Cortex of kidney (tissue), 1 donor: ENCODE measurements at places on chromosomes 16 and 17.

- no peak for DNase-seq
Observed at GRCh38 chr17:13415871-13416416, 185.8 kb downstream of the HS3ST3A1 start.

DNA sequence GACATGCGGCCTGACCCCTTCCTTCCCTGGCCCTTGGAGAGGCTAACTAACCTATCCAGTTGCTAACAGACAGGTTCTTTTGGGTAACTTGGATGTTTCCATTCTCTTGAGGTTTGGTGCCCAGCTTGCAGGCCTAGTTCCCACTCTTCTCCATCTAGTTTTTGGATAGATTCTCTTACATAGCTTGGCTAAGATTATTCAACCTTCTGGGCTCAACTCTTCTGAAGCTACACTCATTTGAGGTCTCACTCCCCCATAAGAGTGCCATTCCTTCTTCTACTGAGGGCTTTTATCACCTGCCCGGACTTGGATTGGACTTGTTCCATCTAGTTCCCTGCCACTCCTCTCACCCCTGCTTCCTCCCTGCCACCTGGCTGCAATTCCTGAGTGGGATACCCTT, 44.1 kb upstream of the MARCHF10 start:
- DNase-seq: no peak

GRCh38 chr17:48624544-48625494, 1.3 kb downstream of the HOXB9 start:
- DNase-seq: no peak

DNA sequence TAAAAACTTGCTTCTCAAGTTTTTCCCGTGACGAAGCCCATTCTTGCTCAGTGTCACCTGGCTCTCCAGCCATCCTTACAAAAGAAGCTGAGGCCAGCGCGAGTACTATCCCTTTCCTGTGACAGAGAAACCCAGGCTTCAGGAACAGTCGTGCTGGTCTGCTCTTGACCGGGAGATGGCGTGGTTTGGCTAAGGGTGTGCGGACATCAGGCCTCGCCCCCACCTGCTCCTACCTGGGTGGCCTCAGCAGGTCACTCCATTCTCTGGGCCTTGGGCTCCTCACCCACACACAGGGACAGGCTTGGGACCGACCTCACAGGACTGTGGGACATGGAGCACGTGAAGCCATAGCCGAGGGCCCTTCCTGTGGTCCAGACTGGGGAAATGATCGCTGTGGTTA, 75.2 kb upstream of the CIBAR2 start:
- DNase-seq: no peak

DNA sequence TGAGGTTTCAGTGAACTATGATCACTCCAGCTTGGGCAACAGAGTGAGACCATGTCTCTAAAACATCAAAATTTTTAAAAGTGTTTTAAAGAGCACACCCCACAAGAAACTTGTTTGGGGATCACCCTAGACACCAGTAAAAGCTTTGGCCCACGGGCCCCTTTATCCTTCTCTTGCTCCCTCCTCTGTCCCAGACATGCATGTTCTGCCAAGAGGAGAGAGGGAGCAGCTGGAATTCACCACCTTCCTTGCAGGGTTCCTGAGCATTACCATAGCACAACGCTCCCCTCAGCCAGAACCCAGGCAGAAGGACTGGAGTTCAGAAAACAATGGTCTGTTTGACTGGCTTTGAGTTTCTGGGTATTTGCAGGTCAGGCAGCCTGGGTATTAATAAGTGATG, 214.3 kb upstream of the CDH5 start:
- no peak for DNase-seq

- DNase-seq: no peak
Observed at GRCh38 chr17:6712058-6712853, 913 bp downstream of the SLC13A5 start.

DNA sequence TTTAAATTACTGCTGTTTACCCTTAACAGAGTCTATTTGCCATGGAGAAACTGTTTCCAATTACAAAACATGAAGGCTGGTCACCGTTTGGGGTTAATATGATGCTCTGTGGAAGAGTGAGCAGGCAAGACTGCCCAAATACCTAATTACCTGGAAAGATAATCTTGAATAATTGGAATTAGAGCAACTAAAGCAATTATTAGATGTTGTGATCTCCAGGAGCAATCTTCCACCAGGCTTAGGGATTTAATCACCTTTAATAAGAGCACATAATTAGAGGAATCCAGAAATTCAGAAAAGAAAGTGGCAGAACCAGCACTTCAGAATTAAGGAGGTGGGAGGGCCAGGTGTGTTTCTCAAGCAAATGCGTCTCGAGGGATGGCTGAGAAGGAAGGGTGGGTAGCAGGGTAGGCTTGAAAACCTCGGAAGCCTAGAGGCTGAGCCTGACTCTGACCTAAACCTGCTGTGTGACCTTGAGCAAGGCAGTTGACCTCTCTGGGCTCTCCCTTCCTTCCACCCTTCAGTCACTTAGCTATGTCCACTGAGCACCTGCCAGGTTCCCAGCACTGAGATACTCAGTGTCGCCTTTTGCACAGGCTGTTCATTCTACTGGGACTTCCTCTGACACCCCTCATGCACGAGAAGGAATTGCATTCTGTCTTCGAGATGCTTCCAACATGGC, 113.2 kb downstream of the GSG1L start:
- no peak for DNase-seq

GRCh38 chr17:82884970-82885353, 45.1 kb upstream of the ZNF750 start:
- no peak for DNase-seq

DNA sequence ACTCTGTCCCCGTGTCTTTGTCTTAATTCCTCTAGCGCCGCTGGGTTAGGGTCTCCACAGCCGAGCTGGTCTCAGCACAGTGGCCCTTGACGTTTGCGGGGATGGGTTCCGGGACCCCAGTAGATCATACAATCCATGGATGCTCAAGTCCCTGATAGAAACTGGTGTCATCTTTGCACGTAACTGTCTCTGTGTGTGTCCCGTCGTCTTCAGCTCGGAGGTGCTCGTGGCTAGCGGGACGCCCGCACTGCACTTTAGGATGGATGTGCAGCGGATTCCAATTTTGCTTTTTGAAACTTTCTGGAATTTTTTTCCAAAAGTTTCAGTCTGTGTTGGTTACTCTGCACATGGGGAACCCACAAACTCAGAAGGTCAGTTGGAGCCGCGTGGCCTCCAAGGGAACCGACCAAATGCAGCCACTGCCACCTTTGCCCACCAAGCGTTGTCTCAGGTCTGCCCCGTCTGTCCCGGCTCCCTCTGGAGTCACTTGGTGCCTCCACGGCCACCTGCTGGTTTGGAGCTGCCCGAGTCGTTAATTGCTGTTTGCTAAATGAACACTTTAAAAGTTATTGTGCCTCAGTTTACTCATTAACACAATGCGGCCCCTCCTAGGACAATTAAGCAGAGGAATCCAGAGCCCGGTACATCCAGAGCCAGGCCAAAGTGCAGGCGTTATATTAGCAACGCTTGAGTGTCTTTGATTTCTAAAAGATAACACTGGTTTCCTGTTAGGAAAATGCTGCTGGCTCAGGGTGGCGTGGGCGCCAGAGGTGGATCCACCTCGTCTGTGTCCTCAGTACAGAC, 5.3 kb upstream of the DPEP1 start:
- no peak for DNase-seq

- no peak for DNase-seq
Observed at GRCh38 chr17:46024590-46024989, 25.5 kb downstream of the STH start.

GRCh38 chr17:36600936-36601302, 464 bp upstream of the MRM1 start:
- DNase-seq: no peak

- no peak for DNase-seq
Observed at GRCh38 chr16:22642416-22643088, 131.9 kb downstream of the NPIPB5 start.

DNA sequence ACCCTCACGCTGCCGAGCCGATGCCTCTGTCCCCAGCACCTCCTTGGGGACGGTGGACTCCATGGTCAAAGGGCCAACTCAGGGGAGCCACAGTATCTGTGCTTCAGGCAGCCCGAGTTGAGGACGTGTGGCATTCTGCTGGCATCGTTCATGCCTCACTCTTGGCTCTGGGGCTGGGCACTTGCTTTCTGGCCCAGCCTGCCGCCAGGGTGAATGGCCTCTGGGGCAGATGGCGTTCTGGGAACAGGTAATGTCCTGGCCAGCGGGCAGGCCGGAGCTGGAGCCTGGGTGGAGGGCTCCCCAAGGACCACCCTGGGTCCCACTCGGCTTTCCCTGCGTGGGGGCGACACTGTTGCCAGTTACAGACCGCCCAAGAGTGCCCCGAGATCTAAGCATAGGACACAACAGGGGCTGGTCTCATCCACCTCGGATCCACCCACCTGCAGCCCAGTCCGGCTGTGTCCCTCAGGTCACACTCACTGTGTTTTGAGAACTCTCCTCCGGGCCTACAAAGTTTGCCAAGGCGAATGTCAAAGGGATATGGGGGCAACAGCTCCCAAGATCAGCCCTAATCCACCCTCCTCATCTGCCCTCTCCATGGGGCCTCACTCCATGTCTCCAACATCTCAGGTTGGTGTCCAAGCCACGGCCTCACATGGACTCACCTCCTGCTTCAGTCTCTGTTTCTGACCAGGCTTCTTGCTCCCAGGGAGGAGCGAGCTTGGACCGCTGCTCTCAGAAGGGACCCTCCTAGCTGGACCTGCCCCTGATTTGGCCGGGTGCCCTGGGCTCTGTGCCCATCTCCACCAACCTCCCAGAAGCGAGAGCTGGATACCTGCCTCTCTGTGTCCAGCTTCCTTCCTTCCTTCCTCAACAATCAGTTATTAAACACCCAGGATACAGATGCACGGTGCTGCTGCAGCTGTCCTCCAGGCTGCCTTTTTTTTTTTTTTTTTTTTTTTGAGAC, 60.8 kb downstream of the TMEM235 start:
- no peak for DNase-seq

- DNase-seq: no peak
Observed at GRCh38 chr16:85466304-85466700, 146.8 kb upstream of the GSE1 start.

GRCh38 chr17:2713881-2714280, 2.3 kb upstream of the CLUH start:
- no peak for DNase-seq

- DNase-seq: no peak
Observed at GRCh38 chr17:62666061-62666800, 38.8 kb downstream of the MRC2 start.

DNA sequence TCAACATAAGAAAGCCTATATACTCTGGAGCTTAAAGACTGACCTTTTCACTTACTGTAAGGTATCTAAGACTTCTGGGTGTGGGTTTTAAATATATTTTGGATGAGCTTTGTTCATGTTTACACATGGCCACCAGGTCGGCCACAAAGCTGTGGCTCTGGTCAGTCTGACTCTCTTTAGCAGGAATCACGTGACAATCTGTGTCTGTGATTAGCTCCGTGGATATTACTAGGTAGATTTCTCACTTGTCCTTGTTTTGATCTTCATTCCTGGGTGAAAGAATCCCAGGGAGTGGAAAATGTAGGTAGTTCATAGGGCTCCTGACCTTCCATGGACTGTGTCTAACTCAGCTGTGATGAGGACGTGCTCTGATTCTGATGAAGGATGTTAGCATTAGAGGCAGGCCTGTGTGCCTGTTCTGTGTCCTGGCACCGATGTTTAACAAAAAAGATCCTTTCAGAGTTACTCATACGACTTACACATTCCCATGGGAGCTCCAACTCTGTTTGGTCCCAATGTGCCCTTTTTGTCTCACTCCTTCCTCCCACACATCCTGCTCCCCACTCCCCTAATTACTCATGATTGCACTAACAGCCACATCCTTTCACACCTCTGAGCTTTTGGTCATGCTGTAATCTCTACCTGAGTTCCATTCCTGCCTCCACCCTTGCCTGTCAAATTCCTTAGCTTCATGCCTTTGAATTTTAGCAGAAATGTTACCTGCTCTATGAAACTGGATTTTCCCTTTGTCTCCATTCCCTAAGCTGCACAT, 425.1 kb downstream of the MAF start:
- DNase-seq: no peak

- no peak for DNase-seq
Observed at GRCh38 chr17:12995106-12995895, 22.5 kb downstream of the ELAC2 start.

GRCh38 chr17:82930924-82931698, 91.3 kb upstream of the ZNF750 start:
- DNase-seq: no peak

- DNase-seq: no peak
Observed at GRCh38 chr16:89013692-89014402, 36.8 kb upstream of the CBFA2T3 start.

DNA sequence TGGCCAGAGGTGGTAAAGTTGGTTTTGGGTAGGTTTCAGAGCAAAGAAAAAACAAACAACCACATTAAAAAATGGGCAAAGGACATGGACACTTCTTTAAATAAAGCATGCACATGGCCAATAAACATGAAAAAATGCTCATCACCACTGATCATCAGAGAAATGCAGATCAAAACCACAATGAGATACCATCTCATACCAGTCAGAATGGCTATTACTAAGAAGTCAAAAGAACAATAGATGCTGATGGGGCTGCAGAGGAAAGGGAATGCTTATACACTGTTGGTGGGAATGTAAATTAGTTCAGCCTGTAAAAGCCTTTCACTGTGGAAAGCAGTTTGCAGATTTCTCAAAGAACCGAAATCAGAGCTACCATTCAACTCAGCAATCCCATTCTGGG, 598.4 kb upstream of the SOX9 start:
- no peak for DNase-seq

DNA sequence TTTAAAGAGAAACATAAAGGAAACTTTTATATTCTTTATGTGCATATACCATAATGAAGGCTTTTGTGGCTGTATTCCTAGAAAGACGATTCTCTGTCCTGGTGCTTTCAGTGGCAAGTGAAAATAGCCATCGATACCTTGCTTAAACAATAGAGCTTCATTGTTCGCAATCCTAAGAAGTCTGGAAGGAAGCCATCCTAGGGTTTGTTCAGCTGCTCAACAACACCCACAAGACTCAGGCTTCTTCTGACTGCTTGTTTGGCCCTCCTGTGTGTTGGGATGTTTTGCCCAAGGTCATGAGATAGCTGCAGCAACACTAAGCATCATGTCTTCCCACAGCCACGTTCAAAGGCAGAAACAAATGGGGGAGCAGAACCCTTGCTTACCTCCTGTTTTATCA, 36.1 kb upstream of the COX10 start:
- no peak for DNase-seq

GRCh38 chr17:7656958-7657609, 6.4 kb downstream of the ATP1B2 start:
- DNase-seq: no peak

DNA sequence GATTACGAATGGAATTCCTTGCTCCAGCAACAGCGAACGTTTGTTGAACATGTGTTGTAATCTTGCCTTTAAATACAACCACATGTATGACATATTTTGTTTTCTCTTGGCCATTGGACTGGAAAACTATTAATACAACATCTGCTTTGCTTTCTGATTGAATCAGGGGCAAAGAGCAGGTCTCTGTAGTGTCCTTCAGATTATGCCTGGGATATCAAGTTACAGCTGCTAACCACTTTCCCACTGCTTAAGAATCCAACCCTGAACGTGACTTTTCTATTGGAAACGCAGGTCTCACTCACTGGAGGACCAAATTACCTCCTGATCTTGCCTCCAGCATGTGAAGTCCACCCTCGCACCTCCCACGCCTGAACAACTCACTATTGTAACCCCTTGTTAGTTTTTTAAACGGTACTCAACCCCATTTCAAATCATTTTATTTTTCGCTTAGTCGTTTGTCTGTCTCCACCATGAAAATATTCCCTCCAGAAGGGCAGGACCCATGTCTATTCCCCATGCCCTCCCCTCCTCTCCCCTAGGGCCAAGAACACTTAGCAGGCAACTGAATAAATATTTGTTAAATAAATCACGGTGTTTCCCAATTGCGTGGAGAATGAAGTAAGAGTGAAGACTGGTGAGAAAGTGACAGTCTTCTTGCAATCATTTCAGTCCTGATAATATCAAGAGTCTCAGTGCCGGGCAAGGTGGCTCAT, 57.4 kb upstream of the MRTFB start:
- DNase-seq: no peak
